ENCODE measurements at places on chromosomes 4 and X.

- no peak for DNase-seq
Observed at GRCh38 chr4:35463251-35463952, 780.9 kb downstream of the ARAP2 start.

DNA sequence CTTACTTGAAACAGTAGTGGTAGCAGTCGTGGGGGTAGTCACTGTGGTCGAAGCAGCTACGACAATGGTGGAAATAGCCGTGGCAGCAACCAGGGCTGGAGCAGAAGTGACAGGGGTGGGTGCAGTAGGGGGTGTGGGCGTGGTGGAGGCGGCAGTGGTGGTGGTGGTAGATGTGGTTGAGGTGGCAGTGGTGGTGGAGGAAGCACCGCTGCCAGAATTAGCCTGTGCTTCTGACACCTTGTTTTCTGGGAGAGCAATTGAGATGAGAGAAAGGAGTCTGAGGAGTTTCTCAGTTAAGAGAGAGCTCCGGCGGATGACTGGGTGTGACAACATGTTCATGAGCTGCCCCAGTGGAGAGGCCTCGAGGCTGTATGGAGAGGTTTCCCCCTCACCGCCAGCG lies 113.5 kb upstream of the HSD17B10 start:
- DNase-seq = no peak

DNA sequence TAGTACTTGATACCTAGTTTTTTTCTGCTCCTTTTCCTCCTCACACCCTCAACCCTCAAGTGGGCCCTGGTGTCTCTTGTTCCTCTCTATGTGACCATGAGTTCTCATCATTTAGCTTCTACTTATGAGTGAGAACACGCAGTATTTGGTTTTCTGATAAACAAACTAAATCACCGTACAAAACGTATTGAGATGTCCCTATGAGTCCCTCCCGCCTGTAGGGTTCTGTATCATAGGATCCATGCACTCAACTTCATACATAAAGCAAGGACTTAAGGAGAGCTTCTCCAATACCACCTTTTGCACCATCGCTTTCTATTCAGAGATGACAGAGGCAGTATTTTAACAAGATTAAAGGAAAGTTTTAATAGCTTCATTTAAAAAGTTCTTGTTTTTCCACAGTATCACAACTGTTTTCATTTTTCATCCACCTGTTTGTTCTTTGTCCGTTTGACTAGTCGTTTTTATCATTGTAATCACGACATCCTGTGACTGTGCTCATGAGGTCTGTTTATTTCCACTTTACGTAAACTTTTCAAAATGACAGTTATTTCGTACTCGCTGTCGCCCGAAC lies 457 bp upstream of the RAB9A start:
- DNase-seq = no peak

DNA sequence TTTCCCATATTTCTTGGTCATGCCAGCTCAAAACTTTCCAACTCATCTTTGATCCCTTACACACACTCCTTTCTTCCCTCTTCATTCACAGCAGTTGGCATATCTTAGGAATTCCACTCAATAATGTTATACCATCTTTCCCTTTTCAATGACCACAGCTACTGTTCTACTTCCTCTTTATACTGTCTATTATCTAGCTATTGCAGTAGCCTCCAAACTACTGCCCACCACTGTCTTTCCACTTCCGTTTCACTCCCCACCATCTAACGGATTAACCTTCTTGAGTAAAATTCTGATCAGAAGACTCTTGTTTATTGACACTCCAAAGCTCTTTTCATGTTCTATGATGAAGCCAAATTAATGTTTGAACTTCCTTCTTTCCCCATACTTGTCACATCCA lies 55.8 kb downstream of the ADAMTS3 start:
- no peak for DNase-seq

GRCh38 chr4:44320833-44321232 lies 127.8 kb downstream of the KCTD8 start:
- DNase-seq = no peak

GRCh38 chr4:142563682-142564291 lies 282.3 kb downstream of the INPP4B start:
- DNase-seq = no peak

DNA sequence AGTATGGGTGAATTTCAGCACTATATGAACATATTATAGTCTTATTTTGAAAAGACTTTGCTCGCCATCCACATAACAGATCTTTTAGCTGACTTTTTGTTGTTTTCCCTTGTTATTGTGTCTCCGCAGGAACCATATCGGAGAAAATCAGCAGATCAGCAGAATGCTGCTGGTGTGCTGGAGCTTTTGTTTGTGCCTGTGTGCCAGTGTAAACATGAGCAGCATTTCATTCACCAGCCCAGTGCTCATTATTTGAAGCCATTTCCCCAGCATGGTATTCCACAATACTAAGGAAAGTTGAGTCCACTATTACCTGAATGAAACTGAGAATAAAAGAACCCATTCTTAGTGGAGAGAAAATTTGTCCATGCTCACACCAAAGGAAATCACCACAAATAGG lies 261.8 kb upstream of the ARX start:
- no peak for DNase-seq

GRCh38 chrX:129039176-129039575 lies 484.1 kb downstream of the SMARCA1 start:
- no peak for DNase-seq

GRCh38 chr4:138644322-138644721 lies 371.3 kb upstream of the NOCT start:
- no peak for DNase-seq

DNA sequence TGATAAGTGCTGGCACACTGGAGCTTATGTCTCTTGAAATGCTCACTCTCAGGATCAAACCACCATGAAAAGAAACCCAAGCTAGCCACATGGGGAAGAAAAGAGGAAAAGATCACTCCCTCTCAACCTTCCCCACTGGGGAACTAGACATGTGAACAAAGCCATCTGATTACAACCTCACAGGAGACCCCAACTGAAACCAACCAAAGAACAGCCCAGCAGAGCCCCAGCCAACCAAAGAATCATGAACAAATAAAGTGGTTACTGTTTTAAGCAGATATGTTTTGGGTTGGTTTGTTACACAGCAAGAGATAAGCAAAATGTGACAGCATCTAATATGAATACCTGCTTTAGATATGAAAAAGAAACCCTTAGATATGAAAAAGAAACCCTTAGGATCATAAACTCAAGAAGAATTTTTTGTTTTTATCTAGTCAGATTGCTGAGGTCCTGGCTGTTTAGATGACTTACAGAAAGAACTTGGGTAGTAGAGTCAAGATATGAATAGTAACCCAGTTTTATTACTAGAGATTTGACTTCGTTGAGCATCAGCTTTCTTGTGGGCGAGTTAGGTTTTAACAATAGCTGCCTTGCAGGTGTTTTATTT lies 23.7 kb upstream of the TLR7 start:
- no peak for DNase-seq
